ENCODE measurements at places on chromosomes 2 and 18.
A peak's percentile ranks its signal among the peaks of the same experiment; 100 is the strongest.

- DNase-seq, result no peak
Observed at GRCh38 chr2:122237450-122237849, 482.0 kb downstream of the TSN start.

DNA sequence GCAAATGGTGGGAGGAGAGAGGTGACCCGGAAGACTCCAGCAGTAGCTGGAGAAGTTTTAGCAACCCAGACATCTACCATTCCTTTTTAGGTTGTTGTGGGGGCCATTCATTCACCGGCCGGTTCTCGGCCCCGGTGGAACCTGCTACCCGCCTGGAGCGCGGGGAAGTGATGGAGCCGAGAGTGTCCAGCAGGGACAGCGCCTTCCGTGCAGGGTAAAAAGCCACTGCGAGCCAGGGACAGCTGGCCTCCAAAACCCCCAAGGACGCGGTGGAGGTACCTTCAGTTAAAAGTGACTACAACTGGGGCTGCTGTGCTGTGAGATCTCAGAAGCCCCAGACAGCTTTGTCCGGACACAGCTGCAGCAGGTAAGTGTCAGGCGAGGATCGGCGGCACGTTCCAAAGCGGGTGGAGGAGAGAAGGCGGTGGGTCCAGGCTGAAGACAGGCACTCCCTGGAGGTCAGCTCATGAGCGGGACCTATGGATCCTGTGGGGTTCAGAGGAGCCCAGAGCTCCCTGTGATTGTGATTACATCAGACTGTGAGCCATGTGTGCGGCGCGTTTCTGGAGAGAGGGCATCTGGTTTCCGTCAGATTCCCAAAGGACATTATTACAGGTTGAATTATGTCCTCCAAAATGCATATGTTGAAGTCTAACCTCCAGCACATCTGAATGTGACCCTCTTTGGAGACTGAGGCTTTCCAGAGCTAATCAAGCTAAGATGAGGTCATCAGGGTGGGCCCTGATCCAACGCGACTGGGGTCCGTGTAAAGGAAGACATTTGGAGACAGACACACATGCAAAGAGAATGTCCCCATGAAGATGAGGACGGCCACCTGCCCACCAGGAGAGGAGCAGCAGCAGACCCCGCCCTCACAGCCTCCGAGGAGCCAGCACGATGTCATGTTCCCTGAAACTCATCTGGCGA, 276.3 kb downstream of the EIPR1 start:
- DNase-seq, result no peak

DNA sequence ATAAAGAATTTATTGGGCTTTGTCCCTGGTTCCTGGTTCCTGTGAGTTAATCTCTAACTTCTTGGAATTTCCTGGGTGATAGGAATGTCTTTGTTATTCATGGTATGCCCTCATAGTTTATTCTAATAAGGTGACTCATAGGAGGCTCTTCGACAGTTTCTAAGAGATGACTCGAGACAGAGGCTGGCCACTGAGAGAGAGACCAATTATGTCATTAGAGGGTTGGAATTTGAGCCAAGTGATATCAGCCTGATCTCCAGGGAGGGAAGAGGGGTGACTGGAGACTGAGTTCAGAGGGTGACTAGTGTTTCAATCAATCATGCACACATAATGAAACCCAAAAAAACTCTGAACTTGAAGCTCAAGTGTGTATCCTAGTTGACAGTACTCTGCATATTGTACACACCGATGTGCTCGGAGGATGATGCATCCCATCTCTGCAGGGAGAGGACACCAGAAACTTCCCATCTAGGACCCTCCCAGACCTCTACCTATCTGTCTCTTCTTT, 185.7 kb downstream of the MTCL1 start:
- DNase-seq, result no peak

- DNase-seq, result no peak
Observed at GRCh38 chr2:241039416-241039815, 41.0 kb downstream of the SNED1 start.

DNA sequence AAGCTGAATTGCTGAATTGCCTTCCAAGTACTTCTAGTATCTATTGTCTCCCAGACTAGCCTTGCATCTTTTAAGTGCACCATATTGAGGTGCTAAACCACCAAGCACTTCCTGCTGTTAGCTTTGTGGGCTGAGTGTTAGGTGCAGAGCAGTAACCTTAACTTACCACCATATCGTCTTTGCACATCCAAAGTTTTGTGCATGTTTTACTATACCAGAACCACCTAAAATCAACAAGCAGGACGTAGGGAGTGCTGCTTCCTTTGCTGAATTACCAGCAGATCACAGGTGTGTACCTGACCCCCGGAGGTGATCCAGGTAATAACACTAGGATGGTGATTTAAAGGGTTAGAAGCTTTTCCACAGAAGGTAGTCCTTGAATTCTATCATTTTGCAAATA, 359.9 kb upstream of the HNRNPA3 start:
- no peak for DNase-seq

GRCh38 chr18:63363951-63364350, 3.1 kb downstream of the KDSR start:
- no peak for DNase-seq

GRCh38 chr2:152648336-152648735, 68.9 kb downstream of the PRPF40A start:
- no peak for DNase-seq

- peak; percentile 55 for DNase-seq
Observed at GRCh38 chr2:9003616-9004337, at the start of gene MBOAT2. MBOAT2 (minus strand) TSS chr2:9003684; CDS start chr2:9003614, 70 bp downstream.

- no peak for DNase-seq
Observed at GRCh38 chr2:191478799-191479679, 198.9 kb upstream of the NABP1 start.

- no peak for DNase-seq
Observed at GRCh38 chr2:75896779-75897366, 186.2 kb upstream of the GCFC2 start.

DNA sequence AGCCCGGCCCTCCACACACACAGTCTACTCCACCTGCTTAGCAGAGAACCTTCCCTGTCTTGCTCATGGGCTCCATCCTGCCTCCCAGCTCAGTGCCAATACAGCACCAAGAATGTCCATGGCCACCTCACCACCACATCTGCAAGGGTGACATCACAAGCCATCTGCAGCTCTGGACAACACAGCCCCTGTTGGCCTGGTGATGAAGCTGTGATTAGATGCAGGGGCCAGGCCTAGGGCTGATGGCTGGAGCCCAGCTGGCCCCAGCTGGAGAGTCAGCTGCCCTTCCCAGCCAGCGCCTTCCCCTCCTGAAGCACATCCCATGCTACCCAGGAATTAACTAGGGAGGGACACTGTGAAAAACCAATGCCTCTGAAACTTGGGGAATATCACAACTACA, 91.1 kb downstream of the TTC32 start:
- no peak for DNase-seq

- no peak for DNase-seq
Observed at GRCh38 chr2:41170589-41170988, 718.7 kb upstream of the SLC8A1 start.

DNA sequence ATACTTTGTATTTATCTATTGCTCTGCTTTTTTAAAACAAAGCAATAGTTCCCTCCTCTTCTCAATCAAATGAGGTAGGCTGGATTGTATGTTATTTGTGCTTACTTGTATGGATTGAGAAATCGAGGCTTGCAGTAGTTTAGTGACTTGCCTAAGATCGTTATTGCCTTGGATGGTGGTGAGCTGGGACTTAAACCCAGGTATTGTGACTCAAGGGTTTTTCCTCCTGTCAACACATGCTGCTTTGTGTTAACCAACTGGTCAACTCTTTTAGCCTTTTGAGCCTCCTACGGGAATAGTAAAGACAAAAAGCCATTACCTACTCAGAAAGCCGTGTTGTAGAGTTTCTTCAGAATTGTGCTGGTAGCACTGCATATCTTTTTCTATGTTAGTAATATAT, 95.2 kb upstream of the THUMPD2 start:
- DNase-seq, result no peak

DNA sequence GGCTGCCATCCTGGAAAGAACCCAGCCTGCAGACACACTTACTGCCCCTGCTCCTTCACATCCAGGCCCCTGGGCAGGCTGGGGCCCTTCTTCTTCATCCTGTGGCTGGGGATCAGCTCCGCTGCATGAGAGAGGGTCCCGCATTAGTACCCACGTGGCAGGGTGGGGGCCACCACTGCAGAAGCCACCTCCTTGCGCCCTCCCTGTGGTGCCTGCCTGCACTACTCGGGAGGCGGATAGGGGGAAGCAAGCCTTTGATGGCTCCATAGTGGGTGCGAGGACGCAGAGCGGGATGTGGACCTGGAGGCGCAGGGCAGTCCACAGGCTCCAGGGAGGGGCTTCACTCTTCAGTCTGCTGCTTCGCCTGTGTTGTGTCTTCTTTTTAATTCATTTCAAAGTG, 46.7 kb downstream of the GPC1 start:
- no peak for DNase-seq

DNA sequence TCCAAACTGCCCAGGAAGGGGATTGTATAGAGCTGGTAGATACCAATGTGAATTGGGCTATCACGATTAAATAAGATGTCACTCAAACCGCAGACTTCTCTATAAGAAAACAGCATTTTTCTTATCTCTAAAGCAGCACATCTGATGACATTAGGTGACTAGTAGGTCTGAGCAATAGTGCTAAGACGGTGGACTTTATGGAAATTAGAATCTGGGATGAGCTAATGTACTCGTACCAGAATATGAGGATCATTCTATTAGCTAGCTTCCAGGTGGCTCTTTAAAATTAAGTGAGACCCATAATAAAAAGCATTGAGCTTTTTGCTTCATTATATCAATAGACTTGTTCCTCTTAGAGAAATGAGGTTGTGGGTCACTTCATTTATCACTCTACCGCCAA, 130.0 kb upstream of the MC4R start:
- peak; percentile 2 for DNase-seq

DNA sequence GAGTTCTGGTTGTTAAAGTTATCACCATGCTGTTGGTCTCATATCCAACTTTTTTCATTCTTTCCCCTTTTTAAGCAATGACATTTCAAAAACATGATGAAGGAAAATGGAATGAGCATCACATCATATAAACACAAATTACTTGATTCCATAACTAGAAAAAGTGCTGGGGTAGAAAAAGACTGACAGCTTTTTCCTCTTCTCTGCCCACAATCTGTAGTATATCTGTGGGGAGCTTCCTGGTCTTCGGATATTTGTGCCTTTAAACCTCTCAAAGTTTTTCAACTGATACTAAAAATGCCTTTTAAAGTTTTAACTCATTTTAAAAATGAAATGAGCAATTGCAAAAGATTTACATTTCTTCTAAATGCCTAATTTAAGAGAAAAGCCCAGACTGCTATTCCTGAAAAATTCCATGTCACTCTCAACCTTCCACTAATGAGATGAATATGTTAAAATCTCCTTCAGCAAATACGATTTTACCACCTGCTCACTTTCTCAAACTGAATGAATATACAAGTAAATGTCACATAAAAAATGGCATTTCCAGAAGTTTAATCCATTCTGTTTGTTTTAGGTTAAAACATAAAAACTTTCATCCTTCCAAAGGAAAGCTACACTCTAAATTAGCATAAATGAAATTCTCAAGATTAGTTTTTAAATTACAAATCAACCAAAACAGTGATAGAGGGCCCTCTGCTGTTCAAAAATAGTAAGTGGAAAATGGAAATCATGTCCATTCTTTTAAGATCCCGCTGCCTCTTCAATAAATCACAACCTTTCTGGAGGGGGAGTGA, 2.1 kb downstream of the DNAH7 start:
- DNase-seq, result peak; percentile 10
